8988T (cell line): ENCODE measurements at places on chromosomes 6 and 20.

- no peak for DNase-seq
Observed at GRCh38 chr6:49322861-49323260, 140.2 kb downstream of the MMUT start.

- no peak for DNase-seq
Observed at GRCh38 chr6:129795261-129795660, 65.9 kb downstream of the TMEM244 start.

DNA sequence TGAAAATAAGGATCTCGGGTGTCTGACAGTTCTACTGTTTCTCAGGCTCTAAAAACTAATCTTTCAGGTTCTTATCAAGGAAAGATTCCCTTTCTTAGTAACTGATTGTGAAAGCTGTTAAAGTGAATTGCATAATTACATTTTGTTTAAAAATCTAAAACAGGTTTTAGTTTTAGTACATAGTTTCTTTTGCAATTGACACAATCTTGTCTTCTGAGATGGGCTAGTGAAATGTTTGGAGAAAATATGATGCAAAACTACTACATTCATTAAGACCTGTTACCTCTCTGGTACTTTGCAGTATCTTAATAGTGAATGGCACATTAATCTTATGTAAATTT is 298.4 kb downstream of the UTRN start:
- DNase-seq: no peak

DNA sequence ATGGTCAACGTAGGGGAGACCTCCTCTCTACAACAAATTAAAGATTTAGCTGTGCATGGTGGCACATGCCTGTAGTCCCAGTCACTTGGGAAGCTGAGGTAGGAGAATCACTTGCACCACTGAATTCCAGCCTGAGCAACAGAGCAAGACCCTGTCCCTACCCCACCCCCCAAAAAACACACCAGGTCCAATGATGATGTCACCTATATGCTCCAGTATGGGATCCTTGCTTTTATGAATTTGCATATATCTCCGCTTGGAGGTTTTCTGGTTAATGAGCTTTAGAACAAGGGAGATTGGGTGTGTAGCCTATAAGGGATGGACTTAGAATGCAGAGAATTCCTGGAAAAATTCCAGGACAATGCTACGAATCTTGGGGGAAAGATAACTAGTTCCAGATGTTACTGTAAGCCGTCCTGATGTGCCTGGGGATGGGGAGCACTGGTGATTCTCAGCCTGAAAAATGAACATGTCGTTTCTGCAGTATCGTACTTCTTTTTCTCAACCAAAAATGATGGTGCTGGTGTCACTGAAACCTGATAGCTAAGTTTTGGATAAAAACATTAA is 61.1 kb downstream of the ZBTB2 start:
- no peak for DNase-seq

- no peak for DNase-seq
Observed at GRCh38 chr20:48387675-48388074, 440.1 kb downstream of the PREX1 start.

DNA sequence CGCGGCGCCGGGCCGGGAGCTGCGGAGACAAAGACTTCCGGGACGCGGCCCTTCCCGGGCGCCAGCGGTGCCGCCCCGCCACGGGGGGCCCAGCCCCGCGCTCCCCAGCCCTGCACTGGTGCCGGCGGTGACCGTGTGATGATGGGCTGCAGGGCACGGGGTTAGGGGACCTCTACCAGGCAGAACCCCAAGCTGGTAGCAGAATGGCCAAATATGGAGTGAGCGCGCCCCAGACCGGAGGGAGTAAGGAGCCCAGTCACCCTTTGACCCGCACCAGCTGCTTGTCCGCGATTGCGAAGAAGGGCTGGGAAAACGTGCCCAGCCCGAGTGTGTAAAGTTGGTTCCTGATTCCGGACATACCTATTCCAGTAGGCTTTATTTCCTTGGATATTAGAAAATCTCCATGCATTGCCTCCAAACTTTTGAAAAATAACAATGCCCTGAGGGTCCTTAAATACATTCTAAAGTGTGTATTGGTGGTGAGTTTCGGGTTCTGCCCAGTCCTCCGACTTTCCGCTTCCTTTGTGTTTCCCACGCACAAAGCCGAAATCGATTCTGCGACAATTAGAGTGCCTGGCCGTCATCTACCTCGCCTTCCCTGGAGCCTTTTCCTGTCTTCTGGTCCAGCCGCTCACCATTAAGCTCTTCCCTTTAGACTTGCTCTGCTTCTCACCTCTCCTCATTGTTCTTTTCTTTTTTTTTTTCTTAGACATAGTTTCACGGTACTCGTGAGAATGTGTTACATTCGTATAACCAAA is 1.1 kb downstream of the ABRACL start:
- no peak for DNase-seq

DNA sequence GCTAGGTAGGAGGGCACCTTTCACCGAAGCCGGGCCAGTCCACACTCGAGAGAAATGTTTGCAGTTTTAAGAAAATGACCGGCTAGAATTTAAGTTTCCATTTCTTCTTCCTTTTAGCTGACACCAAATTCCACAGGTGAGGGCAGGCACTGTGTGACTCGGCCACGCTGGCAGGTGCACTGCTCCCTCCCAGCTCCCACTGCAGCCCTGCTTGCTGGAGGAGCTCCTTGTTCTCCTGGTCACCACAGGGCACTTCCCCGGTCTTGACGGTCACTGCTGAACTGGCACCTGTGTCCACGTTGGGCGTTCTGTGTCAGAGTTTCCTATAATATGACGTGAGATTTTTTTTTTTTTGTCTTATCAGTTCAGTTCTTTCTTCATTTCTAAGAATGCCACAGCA is 3.6 kb upstream of the KIF25 start:
- DNase-seq: no peak

GRCh38 chr6:15431762-15432483 is 186.1 kb downstream of the JARID2 start:
- DNase-seq: no peak
